ENCODE measurements at places on chromosomes 11 and 22. TPM values are rescaled to one million over a fixed set of nuclear protein-coding genes. Genes with fewer than 3 reads are reported as not detected.

Gene LYVE1
- 48.9 TPM for total RNA-seq

Gene PRDX5
- total RNA-seq = 702 TPM

Gene TIMP3
- total RNA-seq = 550 TPM

Gene CDC45
- total RNA-seq = 0.24 TPM

Gene PGA5
- not detected for total RNA-seq

GRCh38 chr11:114256967-114257286 is 39.3 kb upstream of the NNMT start:
- no peak for DNase-seq
- peaks cover 9% of the 10 kb centered on the region for H3K36me3 ChIP-seq
- H3K4me3 ChIP-seq = no peak overlapping the region
- H3K27ac ChIP-seq = peak overlapping the region; percentile 63

DNA sequence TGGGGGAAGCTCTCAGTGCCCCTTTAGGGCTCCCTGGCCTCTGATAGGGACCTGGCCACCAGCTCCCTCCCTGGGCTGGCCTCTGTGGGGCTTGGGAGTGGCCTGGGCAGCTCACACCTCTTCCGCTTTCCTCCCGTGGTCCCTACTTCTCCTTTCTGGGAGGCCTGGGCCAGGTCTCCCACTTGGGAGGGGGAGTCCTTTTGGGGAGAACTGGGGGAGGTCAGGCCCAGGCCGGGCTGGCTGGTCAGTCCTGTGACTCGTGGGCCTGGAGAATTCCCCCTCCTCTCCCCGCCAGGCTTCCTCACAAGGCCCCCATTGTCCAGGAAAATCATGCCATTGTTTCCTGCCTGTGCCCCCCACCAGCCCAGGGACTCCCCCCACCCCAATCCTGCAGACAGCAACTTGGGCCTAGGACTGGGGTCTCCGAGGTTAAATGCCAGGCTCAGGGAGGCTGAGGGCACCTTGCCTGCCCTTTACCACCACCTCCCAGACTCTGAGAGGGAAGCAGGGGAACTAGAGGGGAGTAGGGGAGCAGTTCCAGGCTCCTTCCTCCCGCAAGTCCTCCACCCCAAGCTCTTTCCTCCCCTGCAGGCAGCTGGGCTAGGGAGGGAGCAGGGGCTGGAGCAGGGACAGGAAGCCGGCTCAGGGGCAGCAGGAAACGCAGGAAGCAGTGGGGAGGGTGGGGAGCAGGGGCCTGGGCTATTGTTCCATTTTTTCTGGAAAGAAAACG is 2.8 kb downstream of the MAP3K11 start:
- H3K27ac ChIP-seq = peak overlapping the region; percentile 46
- H3K27me3 ChIP-seq = no peaks in the 10 kb centered on the region
- H3K4me3 ChIP-seq = no peak overlapping the region
- peaks cover 55% of the 10 kb centered on the region for H3K4me1 ChIP-seq
- peak; percentile 19 for DNase-seq
- H3K36me3 ChIP-seq = no peaks in the 10 kb centered on the region

- DNase-seq = no peak
- peaks cover 10% of the 10 kb centered on the region for H3K4me1 ChIP-seq
- no peaks in the 10 kb centered on the region for H3K36me3 ChIP-seq
- H3K27ac ChIP-seq = no peak overlapping the region
Measured at GRCh38 chr11:61356706-61357105, 5.0 kb downstream of the CYB561A3 start.

DNA sequence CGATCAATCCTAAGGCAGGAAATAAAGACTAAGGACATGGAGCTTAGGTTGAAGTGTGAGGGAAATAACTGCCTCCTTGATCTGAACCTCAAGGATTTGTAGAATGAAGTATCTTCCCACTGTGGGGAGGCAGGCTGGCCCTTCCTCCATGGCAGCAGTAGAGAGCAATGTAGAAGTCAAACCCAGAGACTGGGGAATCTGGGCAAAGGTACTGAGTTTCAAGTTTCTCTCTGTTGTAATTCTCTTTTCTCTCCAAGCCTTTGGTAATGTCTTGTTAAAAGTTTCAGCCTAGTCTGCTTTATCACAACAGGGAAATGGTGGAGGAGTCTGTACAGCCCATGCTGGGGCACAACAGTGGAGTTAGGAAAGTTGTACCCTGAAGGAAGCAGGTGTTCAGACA is 49.5 kb downstream of the ADM start:
- H3K36me3 ChIP-seq = no peaks in the 10 kb centered on the region
- no peak for DNase-seq
- no peak overlapping the region for H3K4me3 ChIP-seq
- H3K4me1 ChIP-seq = peaks cover 12% of the 10 kb centered on the region
- no peak overlapping the region for H3K27ac ChIP-seq

- H3K4me1 ChIP-seq = no peaks in the 10 kb centered on the region
- no peak overlapping the region for H3K4me3 ChIP-seq
- H3K27ac ChIP-seq = no peak overlapping the region
- H3K27me3 ChIP-seq = no peaks in the 10 kb centered on the region
Measured at GRCh38 chr22:19825904-19826618, 28.6 kb downstream of the GNB1L start.

- no peak overlapping the region for H3K4me3 ChIP-seq
- H3K36me3 ChIP-seq = no peaks in the 10 kb centered on the region
- peaks cover 37% of the 10 kb centered on the region for H3K4me1 ChIP-seq
- DNase-seq = no peak
Measured at GRCh38 chr22:39179401-39179827, 26.9 kb upstream of the CBX7 start.

DNA sequence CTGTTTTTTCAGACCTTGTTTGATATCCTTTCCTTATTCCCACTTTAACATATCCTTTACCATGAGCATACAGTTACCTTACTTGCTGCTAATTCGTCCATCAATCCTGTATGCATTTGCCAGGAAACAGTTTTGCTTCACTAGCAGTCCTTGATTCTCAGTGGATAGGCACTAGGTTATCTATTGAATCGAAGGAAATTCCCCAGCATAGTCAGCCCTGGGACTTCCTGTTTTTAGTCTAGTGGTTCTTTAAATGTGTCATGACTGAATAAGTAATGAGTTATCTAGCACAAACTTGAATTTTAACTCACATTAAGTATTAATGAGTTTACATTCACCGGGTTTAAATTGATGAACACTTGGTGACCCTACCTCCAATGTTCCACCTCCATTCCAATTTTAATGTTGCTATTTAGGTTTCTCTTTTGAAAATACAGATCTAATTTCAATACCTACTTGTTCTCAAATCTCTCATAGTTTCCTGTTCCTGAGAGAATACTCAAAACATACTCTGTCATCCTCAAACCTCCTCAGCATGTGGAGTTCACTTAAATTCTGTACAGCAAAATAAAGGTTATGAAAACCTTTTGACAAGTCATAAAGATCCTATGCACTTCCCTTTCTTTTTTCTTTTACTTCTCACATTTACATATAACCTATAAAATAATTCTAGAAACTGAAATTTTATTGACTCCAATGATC is 1375.1 kb upstream of the TENM4 start:
- H3K27ac ChIP-seq = no peak overlapping the region
- no peaks in the 10 kb centered on the region for H3K4me1 ChIP-seq
- H3K36me3 ChIP-seq = no peaks in the 10 kb centered on the region
- no peak overlapping the region for H3K4me3 ChIP-seq
- DNase-seq = no peak

GRCh38 chr11:33257160-33257896 is at the start of gene HIPK3:
Gene HIPK3 (plus strand): TSS chr11:33257381.
- no peaks in the 10 kb centered on the region for H3K27me3 ChIP-seq
- peak within 1 kb of the TSS; percentile 100 for H3K27ac ChIP-seq
- H3K4me3 ChIP-seq = peak within 1 kb of the TSS; percentile 90
- peaks cover 17% of the 10 kb centered on the region for H3K4me1 ChIP-seq
- H3K36me3 ChIP-seq = no peaks in the 10 kb centered on the region

GRCh38 chr11:123129920-123130319 is 65.1 kb downstream of the CLMP start:
- peaks cover 7% of the 10 kb centered on the region for H3K4me1 ChIP-seq
- H3K27ac ChIP-seq = no peak overlapping the region
- H3K4me3 ChIP-seq = no peak overlapping the region
- no peak for DNase-seq
- no peaks in the 10 kb centered on the region for H3K36me3 ChIP-seq
- H3K27me3 ChIP-seq = no peaks in the 10 kb centered on the region

DNA sequence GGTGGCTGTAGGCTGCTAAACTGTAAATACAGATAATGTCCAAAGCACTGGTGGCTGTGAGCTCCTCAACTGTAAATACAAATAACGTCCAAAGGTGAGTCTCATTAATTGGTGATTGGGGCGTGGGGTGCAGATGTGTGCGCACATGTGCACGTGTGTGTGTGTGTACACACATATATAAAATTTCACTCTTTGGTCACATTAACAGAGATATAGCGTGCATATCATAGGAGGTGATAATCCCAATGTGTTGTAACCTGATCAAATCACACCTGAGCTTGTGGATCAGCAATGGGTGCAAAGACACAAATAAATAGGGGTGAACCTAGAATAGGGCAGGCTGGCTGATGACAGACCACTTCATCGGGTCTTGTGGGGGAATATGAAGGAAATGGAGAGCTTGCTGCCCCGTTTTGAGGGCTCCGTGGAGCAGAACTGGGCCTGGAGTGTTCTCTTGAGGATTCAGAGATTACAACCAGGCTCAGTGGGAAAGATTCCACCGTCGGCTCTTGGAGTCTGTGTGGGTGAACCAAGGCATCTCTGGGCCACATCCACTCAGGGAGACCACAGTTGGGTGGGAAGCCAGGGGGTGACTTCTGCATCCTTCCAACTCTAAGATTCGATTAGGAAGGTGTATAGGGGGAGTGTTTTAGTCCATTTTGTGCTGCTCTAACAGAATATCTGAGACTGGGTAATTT is 24.9 kb upstream of the OSBPL5 start:
- no peaks in the 10 kb centered on the region for H3K27me3 ChIP-seq
- H3K4me1 ChIP-seq = no peaks in the 10 kb centered on the region
- no peak for DNase-seq
- no peak overlapping the region for H3K27ac ChIP-seq
- H3K36me3 ChIP-seq = no peaks in the 10 kb centered on the region

DNA sequence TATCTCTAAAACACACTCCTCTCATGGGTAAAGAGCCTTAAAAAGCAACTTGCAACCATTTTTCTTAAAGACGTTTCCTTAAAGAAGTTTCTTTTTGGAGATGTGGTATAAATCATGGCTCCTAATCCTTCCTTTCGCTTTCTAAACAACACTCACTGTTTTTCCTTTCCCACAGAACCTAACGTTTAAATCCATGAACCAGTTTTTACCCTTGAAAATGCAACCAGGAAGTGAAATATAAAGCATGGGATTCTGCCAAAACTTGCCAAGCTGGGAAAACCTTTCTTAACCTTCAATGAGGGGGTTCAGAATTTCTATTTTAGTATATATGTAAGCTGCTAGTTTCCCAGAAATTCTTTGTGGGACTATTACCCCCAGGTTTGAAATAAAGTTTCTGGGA is 8.6 kb downstream of the PLEKHA7 start:
- no peak overlapping the region for H3K27ac ChIP-seq
- H3K36me3 ChIP-seq = no peaks in the 10 kb centered on the region
- DNase-seq = no peak
- no peaks in the 10 kb centered on the region for H3K27me3 ChIP-seq
- H3K4me3 ChIP-seq = no peak overlapping the region
- H3K4me1 ChIP-seq = no peaks in the 10 kb centered on the region

- no peaks in the 10 kb centered on the region for H3K36me3 ChIP-seq
- H3K27me3 ChIP-seq = no peaks in the 10 kb centered on the region
- H3K4me3 ChIP-seq = no peak overlapping the region
- no peaks in the 10 kb centered on the region for H3K4me1 ChIP-seq
- no peak overlapping the region for H3K27ac ChIP-seq
Measured at GRCh38 chr11:64659417-64660144, 63.4 kb downstream of the NRXN2 start.

GRCh38 chr11:80584661-80585060 is 1143.8 kb upstream of the TENM4 start:
- no peak for DNase-seq
- no peak overlapping the region for H3K27ac ChIP-seq

- H3K36me3 ChIP-seq = no peaks in the 10 kb centered on the region
- H3K4me1 ChIP-seq = peaks cover 19% of the 10 kb centered on the region
- H3K4me3 ChIP-seq = no peak overlapping the region
- H3K27ac ChIP-seq = peak overlapping the region; percentile 31
- no peak for DNase-seq
Measured at GRCh38 chr22:25407859-25408229, 156.6 kb upstream of the GRK3 start.

DNA sequence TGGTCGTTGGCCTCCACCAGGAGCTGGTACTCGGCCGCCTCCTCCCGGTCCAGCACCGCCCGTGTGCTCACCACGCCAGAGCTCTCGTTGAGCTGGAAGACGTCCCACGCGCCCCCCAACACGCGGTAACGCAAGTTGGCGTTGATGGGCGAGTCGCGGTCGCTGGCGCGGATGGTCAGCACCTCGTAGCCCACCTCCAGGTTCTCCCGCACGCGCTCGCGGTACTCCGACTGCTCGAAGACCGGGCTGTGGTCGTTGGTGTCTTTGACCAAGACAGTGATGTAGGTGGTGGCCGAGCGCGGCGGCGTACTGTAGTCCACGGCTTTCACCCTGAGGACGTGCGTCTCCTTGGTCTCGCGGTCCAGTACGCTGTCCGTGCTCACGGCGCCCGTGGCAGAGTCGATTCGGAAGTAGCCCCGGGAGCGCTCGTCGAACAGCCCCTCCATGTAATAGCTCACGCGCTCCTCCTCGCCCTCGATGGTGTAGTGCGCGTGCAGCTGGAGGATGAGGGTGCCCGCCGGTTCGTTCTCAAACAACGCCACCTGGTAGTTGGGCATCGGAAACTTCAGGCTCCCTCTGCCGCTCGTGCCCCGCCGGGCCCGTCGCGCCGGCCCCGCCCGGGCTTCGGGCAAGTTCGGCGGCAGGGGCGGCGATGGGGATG is 1.4 kb downstream of the CELSR1 start:
- no peak overlapping the region for H3K27ac ChIP-seq
- no peak for DNase-seq
- no peaks in the 10 kb centered on the region for H3K36me3 ChIP-seq
- H3K4me1 ChIP-seq = peaks cover 22% of the 10 kb centered on the region

- no peak for DNase-seq
- no peaks in the 10 kb centered on the region for H3K36me3 ChIP-seq
Measured at GRCh38 chr11:128902515-128903066, 11.4 kb downstream of the KCNJ5 start.

- peaks cover 44% of the 10 kb centered on the region for H3K4me1 ChIP-seq
- H3K4me3 ChIP-seq = no peak overlapping the region
- DNase-seq = no peak
- no peak overlapping the region for H3K27ac ChIP-seq
Measured at GRCh38 chr11:72702577-72703241, 28.5 kb upstream of the PDE2A start.

DNA sequence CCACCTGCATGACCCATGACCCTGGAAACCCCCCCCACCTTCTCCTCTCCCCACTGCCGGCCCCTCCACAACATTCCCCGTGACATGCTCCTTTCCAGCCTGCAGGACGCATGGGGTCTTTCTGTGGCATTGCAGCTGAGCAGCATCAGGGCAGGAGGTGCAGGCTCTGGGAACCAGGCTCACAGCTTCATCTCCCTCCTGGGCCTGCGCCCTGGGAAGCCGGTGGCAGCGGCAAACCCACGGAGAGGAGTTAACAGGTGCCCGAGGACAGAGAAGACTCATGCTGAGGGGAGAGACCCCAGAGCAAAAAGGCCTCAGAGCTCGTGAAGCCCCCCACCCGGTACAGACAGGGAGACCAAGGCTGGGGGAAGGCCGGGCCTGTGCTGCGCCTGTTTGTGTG is 32.2 kb downstream of the CDKN1C start:
- H3K36me3 ChIP-seq = no peaks in the 10 kb centered on the region
- DNase-seq = no peak
- H3K27me3 ChIP-seq = no peaks in the 10 kb centered on the region

Data from thyroid gland (tissue), 4 donors.